NCI-H2107 (cell line): ENCODE measurements at places on chromosomes 6 and 20.

DNA sequence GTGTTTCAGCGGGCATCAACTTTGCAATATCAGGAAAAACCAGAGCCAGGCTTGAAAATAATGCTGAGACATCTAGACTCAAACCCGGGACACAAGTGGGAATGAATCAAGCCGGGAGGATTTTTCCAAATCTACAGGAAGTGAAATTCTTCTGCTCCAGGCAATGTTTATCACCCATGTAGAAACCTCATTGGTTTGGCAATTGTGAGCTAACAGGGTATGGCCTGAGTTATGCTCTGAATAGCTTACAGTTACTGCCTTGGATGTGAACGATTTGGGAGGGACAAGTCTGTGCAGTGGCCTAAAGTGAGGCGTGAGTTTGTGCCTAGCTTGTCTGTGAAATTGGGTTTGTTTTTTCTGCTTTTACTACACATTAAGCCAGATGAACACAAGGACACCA lies 87.4 kb downstream of the PCSK2 start:
- no peak for DNase-seq

DNA sequence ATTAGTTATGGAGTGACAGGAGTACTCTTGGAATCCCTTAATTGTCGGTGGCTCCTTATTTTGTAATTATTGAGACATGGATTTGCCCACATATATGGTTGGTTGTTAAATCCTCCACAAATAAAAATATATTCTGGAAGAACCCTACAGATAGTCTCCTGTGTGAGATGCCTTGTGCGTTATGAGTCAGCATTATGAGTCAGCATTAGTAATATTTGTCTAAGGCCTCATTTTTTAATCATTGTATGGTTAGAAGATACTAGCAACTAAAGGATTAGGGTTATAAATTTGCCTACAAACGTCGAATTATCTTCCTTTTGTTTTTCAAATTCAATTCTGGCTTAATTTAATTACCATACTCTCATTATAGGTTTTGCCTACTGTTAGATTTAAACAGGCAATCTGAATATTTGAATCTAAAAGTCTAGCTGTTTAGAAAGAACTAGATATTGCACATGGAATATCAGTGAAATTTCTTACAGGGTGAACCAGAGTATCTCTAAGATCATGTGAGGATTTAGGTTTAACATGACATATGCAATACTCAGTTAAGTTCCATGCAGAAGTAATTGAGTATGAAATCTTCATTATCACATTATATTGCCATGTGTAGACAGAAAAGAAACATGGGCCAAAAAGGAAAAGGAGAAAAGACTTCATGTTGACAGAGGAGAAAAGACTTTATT lies 5.9 kb downstream of the C6orf58 start:
- no peak for DNase-seq

DNA sequence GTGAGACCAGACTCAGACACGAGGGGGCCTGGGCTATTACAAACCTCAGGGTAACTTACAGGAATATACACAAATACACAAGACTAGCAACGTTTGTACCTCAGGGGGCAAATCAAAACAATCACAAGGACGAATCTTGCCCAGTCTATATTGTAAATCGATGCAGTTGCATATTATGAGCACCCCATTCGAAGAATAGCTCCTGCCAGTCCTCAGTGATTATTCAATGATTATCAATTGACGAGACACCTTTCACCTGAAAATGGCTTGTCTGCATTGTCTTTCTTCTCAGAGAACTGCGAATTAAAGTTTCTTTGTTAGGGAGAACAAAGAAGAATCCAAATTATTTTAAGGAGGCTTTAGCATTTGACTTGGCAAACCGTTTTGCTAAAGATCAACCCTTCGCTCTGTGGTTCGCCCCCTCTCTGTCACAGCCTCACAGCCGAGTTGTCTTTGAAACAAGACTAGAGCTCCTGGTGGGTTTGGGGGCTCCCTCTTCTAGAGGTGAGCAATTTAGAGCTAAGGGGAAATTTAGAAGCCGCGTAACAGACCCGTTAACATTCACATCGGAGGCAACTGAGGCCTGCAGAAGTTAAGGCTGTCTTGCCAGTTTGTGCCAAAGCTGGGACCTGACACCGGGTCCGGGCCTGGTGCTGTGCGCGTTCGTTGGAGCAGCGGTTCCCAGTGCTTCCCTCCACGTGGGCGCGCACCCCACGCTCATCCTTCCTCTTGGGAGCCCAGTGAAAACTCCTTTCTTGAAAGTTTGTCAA lies 24.9 kb upstream of the MAP3K7 start:
- no peak for DNase-seq

DNA sequence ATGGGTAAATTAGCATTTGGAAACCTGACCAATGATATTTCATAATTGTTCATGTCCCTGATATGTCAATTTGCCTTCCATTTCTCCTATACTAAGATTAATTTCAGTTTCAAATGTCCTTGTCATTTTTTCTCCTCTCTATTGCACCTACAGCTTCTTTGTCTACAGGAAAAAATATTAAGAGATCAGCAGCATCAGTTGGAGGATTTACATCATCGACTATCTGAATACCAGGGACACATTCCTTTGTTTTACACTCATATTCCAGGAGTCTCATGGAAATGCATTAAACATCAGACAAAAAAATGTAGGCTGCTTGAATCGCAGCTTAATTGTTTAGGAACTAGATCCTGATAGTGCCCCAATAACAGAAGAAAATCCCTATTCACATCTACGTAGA lies 188.2 kb downstream of the PRKN start:
- no peak for DNase-seq

DNA sequence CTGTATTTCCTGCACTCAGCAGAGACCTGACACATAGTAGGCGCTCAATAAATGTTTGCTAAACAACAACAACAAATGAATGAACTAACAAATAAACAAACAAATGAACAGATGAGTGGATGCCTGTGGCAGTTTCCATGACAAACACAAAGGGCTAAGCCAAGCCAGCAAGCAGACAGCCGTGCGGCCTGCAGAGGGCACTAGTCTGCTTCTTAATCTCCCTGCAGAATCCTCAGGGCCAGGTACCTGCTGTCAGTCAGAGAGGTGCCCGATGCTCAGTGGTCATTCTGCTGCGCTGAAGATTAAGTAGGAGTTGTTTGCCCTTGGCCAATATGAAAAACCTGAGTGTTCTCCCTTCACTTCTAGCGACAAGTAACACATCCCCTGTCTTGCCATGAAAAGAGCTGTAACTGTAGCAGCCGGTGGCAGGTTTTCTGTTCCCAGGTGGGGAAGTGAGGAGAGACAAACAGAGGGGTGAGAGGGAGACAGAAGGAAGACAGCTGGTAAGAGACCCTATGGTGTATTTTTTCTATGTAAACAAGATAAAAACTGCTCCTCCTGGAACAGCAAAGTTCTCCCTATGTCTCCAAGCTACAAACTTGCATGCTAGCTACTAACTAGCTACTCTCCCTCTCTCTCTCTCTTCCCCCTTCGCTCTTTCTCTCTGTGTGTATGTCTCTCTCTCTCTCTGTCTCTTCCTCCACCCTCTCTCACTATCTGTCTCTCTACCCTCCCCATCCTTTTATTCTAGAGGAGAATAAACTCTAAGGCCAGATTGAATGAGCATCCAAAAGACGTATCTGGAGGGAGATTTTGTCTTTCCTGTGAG lies at the start of gene MC3R:
Gene MC3R, plus strand, starts transcription at position 779 of the 829 bp plus-strand sequence. CDS start 112 bp downstream, outside the sequence.
- DNase-seq = no peak

DNA sequence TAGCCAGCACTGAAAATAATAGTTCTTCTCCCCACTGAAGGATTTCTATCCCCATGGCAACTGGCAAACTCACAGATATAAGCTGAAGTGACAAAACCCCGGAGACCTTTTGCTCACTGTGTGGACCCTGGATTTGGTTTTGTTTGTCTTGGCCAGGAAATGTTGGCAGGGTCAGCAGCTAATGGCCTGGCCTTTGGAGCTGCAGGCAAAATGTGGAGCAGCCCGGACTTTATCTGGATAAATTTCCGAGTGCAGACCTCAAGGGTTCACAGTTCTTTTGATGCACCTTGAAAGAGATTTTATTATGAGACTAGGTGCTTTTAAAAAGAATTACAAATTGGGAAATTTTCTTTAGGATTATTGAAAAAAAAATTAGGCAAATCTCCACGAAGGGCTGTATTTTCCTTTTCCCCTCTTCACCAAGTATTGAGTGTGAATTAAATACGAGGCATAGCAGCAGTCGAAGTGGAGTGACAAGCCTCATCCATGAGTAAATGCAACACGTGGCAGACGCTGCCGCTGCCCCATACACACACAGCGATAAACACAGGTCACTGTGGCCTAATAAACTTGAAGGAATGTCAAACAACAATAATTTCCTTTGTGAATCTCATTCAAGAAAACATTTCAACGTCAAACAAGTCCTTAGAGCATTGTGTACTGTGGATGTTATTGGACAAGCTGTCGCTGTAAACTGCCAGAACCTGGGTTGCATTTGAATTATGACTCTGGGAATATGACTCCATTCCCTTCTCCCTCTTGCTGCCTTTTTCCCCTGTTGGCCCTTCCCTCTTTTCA lies 35.1 kb upstream of the CCN6 start:
- no peak for DNase-seq

DNA sequence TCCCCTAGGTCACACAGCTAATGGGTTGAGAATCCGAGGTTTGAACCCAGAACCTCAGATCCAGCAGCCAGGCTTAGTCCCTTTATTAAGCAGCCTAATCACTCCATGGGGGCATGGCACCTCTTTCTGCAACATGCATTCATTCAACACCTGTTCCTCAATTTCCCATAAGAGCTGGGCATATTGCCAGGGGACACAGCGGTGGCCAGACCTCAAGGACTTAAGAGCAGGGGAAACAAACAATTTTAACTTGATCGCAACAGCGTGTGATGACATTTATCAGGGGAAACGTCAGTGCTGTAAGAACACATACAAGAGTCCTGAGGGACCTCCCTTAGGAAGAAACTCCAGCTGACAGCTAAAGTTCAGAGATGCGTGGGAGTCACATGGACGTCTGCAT lies 267.4 kb upstream of the CDH4 start:
- DNase-seq = no peak

GRCh38 chr6:126444659-126445273 lies 104.9 kb downstream of the CENPW start:
- DNase-seq = no peak

- no peak for DNase-seq
These were observed 195.4 kb downstream of the KHDRBS2 start for GRCh38 chr6:62090442-62091229.

DNA sequence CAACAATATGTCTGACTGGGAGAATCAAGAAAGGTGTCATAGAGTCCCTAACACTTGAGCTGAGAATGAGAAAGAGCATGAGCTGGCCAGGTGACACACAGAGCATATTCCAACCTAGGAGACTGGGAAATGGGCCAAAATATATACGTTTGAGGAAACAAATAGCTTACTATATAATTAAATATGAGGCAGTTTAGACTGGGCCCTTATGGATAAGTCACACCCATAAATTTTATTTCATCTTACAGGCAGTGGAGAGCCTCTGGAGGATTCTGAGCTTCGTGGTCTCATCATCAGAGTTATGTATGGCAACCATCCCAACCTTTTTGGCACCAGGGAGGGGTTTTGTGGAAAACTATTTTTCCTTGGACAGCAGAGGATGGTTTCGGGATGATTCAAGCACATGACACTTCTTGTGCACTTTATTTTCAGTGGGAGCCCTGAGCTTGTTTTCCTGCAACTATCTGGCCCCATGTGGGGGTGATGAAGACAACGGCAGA lies 12.9 kb upstream of the NQO2 start:
- no peak for DNase-seq

DNA sequence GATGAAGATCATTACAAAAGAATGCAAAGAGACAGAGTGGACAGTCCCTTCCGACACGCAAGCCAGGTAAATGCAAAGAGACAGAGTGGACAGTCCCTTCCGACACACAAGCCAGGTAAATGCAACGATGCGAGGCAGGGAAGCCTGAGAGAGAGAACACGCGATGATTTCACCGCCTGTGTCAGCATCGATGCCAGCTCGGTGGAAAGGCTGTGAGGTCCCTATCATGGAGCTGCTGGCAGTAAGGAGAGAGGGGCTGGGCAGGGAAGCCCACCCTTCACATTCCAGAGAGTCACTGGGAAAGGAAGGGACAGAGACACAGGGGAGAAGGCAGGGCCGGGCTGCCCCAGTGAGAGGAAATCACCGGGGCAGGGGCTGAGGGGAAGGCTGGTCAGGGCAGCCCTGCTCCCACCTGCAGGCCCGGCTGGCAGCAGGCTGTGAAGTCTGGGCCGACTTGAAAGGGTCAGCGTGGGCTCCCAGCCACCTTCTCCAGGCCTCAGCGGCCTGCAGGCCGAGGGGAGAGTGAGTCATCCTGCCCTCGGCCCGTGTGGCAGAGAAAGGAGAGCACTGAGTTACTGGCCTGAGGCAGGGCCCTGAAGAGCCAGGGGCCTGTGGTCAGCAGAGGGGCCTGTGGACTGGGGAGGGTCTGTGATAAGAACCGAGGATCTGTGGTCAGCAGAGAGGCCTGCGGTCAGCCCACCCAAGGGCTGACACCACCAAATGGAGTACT lies 80.4 kb downstream of the DACT2 start:
- DNase-seq = no peak

GRCh38 chr6:161218222-161218621 lies 55.6 kb downstream of the AGPAT4 start:
- DNase-seq = no peak

- no peak for DNase-seq
These were observed 1097.1 kb downstream of the KIF16B start for GRCh38 chr20:15476186-15476585.

DNA sequence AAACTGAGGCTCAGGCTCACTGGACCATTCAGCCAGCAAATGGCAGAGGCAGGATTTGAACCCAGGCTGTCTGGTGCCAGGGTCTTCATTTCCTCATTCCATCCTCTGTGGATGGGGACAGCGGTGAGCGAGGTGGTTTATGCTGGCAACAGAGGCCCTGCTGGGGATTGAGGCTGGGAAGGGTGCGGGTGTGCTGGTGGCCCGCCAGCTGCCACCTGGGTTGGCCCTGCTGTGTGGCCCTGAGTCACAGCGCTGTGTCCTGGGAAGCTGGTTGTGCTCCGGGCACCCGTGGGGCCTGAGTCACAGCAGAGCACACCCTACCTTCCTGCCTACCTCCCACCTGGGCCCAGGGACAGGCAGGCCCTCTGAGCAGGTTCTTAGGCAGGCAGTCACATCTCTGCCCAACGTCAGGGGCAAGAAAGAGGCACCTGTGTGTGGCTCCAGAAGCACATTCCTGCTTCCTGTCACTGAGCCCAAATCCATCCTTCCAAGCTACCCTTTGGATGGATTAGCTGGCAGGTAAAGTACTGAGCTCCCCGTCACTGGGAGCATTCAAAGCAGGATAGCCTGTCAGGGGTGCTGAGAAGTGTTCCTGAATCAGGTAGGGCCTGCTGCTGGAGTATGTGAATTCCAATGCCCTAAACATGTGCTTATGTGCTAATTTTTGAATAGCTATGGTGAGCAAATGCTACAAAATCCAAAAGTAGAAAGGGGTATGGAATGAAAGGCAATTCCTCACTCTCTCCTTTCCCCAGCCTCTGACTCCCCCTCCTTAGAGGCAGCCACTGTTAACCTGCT lies 53.9 kb downstream of the CEBPB start:
- DNase-seq = no peak

- DNase-seq = no peak
These were observed 81.7 kb downstream of the PLG start for GRCh38 chr6:160783741-160784140.
